RPMI7951 (cell line): ENCODE measurements at places on chromosomes 3 and 15.

- DNase-seq = no peak
Measured at GRCh38 chr15:101803209-101803608, at the start of gene OR4F6. OR4F6 (plus strand) TSS chr15:101803509; CDS start chr15:101805720, 2,211 bp downstream.

DNA sequence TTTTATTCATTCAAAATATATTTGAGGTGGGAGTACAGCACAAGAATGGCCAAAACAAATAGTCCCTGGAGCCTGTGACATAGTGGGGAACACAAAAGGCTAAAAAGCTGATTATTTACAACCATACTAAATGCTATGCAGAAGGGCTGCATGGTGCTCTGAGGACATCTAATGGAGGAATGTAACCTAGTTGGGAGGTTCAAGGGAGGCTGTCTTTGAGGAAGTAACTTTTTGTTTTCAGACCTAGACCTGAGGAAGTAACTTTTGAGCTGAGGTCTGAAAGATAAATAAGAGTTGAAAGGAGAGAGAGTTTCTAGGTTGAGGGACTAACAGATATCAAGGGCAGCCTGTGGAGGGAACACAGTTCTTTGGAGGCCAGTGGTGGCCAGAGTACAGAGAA, 34.8 kb upstream of the RASA2 start:
- DNase-seq = peak; percentile 55

DNA sequence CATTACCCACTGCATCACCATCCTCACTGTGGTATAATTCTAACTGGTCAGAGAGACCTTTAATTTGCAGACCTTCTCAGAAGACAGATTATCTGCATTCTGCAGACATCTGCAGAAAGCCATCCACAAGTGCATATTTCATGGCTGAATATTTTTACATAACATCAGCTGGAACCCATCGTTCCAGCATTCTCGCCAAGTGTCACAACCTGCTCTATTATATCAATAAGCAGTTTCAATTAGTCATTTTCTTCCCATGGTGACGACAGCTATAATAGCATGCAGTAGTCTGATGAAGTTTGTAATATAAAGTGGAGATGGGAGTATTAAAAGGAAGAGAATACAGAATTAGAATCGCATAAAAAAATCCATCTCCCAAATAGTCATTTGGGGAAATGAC, 334.7 kb downstream of the FHIT start:
- no peak for DNase-seq

DNA sequence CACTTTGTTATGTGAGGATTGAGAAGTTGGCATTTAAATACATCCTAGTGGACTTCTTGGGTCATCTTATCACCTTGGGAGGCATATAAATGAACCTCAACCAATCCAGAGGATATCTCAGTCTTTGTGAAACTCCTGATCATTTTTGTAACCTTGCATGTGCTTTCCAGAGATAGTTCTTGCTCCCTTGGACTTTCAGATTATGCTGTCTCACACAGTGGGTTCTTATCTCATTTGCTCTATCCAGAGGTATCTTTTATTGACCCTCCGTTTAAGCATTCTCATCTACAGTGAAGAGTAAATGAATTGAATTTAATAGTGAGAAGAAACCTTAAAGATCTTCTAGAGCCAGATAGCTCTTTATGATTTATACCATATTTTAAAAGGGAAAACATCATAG, 10.4 kb downstream of the ARMC8 start:
- DNase-seq = no peak

- no peak for DNase-seq
Measured at GRCh38 chr3:192843723-192844485, 73.8 kb downstream of the MB21D2 start.

DNA sequence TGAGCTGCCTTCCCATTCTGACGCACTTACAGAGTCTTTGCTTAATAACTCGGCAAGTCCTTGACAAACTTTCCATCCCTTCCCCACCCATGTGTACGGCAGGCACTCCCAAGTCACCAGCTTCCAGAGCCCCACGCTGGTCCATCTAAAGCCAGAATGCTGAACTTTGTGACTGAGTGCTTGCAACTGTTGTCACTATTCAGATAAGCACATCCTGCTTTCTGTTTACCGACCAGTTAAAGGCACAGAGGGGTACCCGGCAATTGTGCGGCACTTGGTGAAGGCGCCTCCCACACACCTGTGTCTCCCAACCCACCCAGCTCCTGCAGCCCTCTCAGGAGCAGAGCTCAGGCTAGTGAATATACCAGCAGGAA, 430.6 kb downstream of the FOXP1 start:
- no peak for DNase-seq

- no peak for DNase-seq
Measured at GRCh38 chr3:138230525-138230924, 43.4 kb downstream of the ARMC8 start.

DNA sequence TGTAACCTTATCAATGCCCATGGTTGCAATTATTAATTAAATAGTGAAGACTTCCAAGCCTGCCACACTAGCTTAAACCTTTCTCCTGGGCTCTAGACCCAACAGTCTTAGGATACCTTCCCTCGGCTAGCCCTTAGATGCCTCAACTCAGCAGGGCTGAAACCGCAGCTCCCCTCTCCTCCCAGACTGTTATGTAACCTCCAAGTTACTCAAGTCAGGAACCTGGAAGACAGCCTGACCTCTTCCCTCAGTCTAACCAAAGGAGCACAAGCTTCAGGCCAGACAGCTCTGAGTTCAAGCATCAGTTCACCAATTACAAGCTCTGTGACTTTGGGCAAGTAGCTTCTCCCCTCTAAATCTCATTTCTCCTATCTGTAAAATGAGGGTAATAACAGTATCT, 70.5 kb upstream of the HACD2 start:
- peak; percentile 11 for DNase-seq

- no peak for DNase-seq
Measured at GRCh38 chr3:7973006-7973405, 528.6 kb upstream of the LMCD1 start.

DNA sequence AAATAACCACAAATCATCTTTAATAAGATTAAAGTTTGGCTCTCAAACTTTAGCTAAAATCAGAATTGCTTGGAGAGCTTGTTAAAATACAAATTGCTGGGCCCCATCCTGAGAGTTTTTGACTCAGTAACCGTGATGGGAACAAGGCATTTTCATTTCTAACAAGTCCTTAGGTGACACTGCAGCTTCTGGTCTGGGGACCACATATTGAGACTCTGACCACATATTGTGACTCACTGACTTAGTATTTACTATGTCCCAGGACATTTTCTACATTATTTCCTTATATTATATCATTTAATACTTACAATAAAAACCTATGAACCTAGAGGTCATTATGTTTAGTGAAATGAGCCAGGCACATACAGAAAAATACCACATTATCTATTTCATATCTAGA, 164.5 kb downstream of the ZMAT3 start:
- DNase-seq = peak; percentile 3

DNA sequence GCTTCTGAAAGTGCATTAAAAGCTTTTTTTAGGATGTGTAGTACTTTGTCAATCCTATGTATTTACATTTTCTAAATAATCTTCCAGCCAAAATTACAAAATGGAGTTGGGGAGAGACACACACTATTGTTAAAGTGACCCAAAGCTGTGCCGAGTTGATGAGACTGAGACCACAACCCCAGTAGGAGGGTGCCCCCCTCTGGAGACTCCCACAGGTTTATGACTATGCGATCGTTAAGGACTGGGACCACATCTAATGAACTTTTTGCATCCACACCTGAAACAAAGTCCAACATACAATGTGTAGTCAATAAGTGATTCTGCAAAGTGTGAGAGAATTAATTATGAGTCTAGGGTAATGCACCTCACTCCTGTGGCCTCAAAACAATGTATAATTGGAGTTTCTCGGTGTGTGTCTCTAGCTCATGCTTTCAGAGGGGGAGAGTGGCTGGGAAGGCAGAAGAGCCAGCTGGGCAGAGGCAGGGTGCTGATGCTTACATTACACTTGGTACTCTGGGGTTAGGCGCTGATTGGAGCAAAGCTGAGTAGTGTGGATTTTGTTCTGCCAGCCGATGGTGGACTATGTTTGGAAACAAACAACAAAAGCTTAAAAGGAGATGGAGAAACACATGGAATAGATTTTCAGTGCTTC, 102.8 kb downstream of the KCNH8 start:
- DNase-seq = no peak

- DNase-seq = no peak
Measured at GRCh38 chr3:102748646-102749045, 313.8 kb downstream of the ZPLD1 start.

DNA sequence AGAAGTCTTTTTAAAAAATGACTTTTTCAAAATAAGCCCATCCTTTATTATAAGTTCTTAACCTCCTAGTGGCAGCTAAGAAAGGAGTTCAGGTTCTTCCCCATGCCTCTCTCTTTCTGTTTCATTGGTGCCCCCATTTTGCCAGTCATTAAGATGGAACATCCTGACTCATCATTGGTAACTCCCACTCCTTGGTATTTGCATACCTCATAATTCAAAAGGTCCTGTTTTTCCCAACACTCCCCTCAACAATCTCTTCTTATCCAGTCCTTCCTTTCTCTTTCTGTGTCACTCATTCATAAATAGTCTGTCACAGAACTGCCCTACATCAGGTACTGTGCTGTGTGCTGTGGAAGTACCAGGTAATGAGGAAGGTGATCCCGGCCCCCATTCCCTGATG, 394.0 kb downstream of the FOXP1 start:
- DNase-seq = peak; percentile 24

DNA sequence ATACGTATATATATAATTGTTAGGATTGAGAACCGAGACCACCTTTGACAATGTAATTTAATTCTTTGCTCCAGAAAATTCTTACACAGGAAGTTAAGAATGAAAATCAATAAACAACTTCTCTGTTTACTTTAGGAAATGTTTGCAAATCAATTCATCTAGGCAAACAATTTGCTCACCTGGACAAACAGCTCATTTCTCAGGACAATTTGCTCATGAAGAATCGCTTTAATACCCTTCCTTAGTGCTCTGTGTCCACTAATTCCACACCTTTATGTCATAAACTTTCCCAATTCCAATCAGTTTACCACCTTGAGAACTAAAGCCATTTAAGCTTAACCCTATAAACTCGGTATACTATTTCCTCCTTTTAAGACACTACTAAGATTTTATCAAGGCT, 292.2 kb downstream of the BCHE start:
- DNase-seq = no peak

DNA sequence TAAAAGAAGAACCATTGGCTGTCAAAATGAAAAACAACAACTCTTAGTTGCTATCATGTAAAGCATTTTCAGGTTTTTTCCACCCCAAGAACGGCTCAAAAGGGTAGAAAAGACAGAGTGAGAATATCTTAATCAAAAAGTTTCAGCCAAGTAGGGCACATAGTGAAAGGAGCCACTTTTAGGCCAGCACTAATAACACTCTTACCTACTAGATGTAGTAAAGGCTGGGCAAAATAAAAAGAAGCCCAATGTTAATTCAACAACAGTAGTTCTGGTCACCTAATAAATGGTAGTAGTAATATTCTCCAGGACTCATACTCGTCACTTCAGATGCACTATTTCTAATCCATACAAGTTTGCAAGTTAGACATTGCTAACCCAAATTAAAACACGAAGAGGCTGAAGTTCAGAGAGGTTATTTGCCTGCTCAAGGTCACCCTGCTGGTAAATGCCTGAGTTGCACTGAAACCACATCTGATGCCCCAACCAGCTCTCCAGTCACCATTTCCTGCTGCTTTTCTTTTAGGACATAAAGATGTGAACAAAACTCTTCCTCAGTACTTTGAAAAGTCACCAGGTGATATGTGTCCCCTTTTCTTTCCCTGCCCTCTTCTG, 7.5 kb downstream of the GOLIM4 start:
- DNase-seq = peak; percentile 45

DNA sequence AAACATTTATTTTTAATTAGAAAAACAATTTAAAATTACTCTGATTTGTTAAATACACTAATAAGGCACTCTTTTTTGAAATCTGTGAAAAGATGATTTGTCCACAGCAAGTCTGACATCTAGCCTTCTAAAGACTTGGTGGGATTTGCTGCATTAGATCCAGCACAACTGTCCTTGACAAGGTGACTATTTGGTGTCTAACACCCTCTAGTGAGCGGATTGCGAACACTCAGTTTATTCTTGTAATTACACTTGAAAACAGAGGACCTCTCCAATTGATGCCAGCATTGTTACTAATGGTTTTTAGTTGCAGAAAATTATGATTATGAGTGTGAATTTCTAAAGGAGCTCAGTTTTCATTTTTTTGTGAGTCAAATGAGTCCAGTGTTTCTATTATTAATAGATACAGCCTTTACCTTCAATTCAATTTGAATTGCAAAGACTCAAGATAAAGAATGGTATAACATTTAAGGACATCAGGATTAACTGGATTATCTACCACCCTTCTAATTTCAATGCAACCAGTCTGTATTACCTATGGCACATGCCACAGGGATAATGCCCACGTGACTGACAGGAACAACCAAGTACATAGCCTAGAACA, 29.7 kb upstream of the STRIT1 start:
- DNase-seq = peak; percentile 73

DNA sequence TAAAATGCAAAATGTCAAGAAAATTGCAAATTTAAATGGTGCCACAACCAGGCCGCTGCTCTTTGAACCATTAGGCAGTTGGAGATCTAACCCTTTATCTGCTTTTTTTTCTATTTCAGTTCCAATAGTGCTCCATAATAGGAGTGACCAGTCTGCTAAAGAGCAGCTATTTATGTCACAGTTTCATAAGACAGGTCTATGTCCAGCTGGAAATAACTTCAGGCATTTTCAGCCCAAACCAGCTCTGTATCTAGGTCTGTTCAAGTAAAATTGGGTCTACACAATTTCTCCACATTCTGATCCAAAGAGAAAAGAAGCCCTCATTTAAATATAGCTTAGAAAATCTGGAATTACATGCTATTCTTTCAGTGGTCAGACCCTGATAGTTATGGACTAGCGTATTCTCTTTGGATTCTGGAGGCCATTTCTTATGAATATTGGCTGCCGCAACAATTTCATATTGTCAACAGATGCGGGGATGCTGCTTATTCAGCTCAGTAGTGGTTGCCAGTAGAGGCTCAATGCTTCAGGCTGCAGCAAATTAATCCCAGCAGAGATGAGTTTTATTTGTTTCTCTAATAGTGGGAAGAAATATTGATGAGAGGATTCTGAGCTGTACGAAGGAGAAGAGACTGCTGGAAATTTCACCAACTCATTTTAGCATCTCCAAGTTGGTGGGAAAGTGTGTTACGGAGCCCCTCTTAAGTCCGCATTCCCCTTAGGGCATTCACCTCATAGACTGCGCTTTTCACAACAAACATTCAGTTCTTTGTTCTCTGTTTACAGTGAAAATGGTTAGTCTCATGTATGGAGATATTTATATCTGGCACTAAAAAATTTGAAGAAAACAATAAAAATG, 887.0 kb downstream of the ROBO1 start:
- DNase-seq = peak; percentile 39
